ENCODE measurements at places on chromosomes 7 and 10.
A peak's percentile ranks its signal among the peaks of the same experiment; 100 is the strongest.

GRCh38 chr7:90461219-90461618, 8.2 kb upstream of the PTTG1IP2 start:
- no peak for DNase-seq

DNA sequence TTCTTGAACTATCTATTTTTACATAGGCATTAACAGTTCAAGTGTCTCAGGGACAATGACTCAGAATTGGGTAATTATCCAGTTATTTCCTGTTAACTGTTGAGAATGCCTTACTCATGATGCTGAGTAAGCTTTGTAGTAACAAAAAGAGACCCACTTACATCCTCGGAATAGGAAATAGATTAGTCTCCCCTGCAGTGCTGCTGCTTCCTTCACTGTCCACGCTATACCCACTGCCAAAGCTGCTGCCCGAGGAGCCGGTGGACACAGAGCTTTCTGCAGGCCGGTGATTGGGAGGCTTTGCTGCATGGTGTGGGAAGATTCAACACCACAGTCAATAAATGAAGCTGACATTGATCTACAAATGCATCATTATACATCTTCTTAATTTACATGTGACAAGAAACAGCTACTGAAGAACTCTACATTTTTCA, 357.1 kb downstream of the PCLO start:
- peak; percentile 1 for DNase-seq

DNA sequence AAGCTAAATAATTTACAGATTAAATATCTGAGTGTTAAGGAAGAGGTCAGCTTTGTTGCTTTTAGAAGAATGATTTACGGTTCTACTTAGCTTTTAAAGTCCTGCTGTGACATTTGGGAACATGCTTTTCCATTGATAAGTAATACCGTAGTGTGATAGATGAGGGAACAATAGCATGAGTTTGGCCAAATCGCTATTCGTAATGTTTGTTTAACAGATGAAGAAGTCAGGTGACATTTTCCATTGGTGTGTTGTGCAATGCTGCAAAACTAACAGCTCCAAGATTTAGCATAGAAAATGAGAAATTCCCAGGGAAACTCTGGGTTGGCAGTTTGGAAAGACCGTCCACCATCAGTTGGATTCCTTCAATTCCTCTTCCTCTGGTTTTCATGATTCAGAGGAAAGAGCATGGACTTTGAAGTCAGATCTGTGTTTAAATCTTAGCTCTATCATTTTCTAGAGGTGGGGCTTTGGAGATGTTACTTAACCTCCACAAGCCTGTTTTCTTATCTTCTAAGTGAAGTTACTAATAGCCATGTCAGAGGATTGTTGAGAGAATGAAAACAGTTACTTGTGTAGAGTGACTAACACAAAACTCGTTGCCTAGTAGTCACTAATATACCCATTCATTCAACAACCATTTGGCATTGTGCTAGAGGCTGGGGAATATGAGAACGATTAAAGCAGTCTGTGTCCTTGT, 140.4 kb upstream of the BMPER start:
- peak; percentile 46 for DNase-seq

DNA sequence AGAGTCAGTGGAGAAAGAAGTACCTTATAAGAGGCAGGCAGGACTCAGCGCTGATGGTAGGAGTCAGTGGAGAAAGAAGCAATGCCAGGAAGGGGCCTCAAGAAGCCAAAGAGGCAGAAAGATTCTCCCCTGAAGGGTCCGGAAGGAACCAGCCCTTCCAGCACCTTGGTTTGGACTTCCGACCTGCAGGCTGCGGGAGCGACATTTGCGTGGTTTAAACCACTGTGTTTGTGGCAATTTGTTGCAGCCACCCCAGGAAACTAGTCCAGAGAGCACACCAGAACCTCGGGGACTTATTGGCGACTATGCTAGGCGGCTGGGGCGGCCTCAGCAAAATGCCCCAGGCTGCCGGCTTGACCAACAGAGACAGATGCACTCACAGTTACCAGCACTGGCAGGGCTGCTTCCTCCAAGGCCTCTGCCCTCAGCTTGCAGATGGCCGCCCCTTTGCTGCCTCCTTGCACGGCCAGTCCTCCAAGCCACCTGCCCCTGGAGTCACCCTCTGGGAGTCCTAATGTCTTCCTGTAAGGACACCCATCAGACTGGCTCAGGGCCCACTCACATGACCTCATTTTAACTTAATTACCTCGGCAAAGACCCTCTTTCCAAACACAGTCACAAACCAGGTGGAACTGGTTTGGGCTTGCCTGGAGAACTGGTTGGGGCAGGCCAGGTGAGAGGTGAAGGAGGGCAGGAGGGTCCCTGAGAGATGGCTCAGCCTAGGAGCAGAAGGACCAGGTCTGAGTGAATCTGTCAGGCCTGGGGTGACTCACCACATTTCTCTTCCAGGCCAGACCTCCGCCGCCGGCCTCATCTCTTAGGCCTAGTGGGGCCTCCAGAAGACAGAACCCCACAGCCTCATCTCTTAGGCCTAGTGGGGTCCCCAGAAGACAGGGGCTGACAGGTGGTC, 26.1 kb downstream of the CALML3 start:
- no peak for DNase-seq

DNA sequence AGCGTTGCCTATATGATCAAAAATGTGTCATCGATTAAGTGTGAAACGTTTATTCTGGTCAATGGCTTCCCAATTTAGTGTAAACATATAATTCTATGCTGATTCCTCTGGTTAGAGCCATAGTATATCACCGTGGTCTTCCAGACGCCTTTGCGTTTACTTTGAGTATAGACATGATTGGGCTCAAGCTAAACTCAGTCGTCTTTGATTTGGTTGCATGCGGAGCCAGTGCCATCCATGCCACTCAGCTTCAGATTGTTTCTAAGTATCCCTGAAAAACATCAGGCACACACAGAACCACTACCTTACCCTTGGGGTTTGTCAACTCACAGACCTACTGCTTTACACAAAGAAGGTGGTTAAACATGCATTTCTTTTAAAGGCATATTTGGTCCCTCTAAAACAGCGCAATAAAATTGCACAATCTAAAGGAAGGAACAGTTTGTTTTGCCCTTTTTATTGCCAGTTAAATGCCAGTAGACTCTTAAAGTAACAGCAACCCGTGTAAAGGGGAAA, 273.6 kb upstream of the KLF6 start:
- DNase-seq: no peak

DNA sequence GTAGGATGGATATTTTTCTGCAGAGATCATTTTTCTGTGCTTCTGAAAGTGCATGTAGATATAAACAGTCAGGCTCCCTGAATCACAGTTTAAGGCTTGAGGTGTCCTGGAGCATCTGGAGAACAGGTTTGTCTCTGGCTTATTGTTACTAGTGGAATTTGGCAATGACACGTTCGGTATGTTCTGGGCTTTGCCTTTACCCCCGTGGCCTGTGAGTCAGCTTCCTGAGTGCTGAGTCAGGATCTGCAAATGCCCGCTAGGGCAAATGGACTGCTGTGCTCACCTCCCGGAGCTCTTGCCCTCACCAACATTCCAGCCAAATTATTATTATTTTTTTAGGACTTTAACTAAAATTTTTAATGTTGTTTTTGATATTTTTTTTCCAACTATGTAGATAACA, 192.5 kb upstream of the PRSS1 start:
- DNase-seq: peak; percentile 5

DNA sequence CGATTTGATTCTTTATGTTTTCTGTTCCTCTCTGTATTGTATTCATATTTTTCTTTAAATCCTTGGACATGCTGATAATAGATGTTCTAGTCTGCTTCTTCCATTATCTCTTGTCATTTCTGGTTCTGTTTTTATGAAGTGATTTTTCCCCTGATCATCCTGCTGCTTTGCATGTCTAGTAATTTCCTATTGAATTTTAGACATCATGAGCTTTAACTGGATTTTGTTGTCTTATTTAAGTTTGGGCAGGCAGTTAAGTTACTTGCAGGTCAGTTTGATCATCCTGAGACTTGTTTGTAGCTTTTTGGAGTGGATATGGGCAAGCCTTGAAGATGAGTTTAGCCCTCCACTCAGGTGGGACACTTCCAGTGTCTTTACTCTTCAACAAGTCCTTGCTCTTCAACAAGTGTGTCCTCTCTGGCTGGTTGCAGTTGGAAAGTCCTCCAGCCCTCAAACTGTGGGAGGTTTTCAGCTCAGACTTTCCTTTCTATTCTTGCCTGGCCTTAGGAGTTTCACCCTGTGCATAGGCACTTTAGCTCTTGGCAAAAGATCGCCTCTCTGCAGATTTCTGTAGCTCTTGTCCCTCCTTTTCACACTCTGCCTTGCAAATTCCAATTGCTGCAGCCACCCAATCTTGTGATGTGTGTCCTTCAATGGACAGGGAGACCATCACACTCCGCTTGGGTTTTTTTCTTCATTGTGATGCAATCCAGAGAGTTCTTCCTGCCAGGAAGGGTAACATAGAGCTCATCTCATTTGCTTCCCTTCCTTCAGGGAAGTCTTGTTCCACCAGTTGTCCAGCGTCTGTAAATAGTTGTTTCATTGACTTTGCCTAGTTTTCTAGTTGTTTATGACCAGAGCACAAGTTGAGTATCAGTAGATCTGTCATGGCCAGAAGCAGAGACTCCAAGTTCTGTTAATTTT, 197.2 kb upstream of the SH2B2 start:
- DNase-seq: peak; percentile 12

DNA sequence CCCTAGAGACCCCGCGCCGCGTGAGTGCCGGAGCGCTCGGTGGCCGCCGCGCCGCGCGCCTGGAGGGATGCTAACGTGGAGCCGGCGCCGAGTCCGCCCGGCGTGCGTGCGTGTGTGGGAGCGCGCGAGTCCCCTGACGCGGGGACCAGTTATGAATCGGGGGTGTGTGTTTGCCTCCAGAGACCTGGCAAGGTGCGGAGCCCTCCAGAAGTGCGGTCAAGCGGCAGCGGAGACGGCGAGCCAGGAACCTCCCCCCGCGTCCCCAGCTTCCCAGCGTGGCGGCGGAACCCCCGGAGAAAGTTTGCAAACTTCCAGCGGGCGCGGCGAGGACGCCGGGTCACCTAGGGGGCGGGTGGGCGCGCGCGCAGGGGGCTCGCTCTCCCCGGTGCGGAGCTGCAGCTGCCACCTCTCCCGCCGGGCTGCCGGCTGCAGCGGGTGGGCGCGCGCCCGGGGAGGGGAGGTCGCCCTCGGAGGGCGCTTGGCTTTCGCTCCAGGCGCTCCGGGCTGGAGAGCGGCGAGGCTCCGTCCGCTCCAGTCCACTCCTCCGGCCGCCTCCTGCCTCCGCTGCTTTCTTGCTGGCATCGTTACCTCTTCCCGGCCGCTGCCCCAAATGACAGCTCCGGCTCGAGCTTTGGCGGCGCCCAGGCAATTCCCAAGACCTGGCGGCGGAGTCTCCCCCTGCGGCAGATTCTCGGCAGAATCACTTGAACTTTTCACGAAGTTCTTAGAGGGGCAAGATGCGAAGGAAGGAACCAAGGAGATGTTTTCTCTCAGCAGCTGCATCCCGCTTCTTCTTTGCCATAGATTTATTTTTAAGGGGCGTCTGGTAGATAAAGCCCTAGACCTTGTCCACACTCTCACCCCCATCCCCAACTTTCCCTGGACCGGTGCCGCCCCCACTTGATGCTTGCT, 2.3 kb upstream of the CREB5 start:
- DNase-seq: no peak

DNA sequence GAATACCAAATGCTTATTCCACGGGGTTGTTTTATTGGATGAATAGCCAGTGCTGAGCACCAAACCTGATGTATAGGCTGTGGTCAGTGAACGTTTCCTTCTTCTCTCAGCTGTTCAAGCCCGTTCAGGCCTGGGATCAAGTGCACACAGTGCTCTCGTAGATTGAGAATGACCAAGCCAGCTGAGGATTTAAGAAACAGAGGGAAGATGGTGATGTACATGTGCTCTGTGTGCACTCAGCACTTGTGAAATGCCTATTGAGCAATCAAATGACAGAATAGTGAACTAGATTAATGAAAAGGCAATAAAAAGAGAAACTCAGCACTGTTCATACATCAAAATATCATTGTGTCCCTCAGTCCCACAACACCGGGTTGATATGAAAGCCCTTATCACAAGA, 302.5 kb downstream of the BMPER start:
- DNase-seq: no peak

DNA sequence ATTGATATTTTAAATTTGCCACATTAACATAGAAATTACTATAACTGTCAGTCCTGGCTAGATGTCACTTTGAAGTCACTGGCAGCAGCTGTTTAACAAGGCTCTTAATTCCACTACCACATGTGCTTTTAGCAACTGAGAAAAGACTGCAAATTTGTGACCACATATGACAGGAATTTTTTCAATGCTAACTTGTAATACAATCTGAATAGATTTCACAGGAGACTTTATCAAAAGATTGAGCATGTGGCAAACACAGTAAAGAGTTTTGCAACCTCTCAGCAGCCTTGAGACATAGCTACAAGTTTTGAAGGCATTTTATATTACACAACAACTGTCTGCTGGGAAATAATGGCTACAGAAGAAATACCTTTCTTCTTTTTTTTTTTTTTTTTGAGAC, 73.0 kb downstream of the MICU1 start:
- no peak for DNase-seq
